ENCODE measurements at places on chromosomes 7 and 10.

DNA sequence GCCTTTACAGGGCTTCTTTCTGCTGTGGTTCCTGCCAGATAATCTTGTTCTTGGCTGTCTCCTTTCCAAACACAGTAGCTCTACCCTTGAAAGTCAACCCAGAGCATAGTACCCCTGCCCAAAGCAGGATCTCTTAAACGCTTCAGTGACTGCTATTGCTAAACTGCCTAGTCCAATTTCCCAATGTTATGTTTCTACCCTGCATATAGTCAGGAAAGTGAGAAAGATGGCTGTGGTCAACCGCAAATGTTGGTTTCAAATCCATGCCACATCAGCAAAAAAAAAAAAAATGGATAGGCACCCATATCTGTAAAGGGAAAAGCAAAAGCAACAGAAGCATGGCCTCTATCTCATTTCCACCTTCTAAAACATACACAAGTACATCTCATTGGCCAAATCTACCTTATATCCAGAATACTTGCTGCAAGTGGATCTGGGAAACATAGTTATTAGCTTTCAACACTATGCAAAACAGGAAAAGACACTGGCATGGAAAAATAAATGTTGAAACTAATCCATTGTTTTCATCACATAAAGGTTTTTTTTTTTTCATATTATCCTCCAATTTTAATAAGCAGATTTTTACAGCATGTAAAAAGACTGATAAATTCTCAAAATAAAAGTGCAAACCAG lies 59.8 kb downstream of the DNAJC1 start:
- DNase-seq = no peak

DNA sequence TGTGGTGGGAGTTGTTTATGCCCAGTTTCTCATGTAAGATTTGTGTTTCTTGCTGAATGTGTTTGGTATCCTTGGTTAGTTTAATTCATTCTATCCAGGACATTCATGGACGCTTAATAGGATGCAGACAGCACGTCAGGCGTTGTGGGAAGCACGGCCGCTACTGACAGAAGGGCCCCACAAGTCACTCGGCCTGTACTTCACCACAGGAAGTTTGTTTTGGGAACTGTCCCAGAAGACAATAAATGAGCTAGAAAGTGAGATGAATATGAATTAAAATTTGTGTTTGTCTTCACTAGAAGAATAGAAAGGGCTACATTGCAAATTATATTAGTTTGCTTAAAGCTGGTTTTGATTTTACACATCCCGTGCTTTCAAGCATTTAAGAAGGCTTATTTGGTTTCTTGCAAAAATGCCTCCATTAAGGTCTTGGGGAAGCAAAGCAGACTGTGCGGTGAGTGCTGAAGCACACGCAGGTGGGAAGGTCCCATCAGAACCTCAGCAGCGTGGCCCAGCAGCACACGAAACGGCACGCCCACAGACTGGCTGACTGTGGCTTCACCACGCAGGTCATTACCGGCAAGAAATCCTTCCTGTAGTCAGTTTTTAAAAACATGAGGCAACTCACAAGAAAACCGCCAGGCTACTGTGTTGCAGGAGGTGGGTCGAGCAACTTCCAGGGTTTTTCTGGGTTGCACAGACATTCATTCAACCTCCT lies 74.1 kb downstream of the VIPR2 start:
- no peak for DNase-seq

GRCh38 chr10:34374356-34375045 lies 440.6 kb downstream of the PARD3 start:
- DNase-seq = no peak

- DNase-seq = no peak
Measured at GRCh38 chr7:45430397-45430796, 143.8 kb upstream of the ADCY1 start.

- DNase-seq = peak; percentile 65
Measured at GRCh38 chr10:29734962-29735627, 100.3 kb upstream of the SVIL start.

DNA sequence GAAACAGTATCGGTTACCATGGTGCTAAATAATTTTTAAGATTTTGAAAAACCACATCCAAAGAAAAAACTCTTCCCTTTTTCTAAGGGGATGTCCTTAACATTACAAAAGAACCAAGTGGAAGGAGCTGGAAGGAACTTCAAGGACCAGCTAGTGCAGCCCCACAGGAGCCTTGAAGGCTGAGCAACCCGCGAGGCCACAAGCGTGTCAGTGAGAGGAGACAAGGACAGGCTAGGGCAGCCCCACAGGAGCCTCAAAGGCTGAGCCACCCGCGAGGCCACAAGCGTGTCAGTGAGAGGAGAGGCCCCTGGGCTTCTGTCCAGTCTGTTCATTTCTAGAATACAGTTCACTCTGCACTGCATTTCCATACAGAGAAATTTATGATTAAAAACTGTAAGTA lies 80.1 kb upstream of the ATP6V0A4 start:
- no peak for DNase-seq

GRCh38 chr10:11036424-11037011 lies 18.8 kb downstream of the CELF2 start:
- DNase-seq = no peak

- no peak for DNase-seq
Measured at GRCh38 chr7:155017834-155018233, 14.9 kb upstream of the PAXIP1 start.

DNA sequence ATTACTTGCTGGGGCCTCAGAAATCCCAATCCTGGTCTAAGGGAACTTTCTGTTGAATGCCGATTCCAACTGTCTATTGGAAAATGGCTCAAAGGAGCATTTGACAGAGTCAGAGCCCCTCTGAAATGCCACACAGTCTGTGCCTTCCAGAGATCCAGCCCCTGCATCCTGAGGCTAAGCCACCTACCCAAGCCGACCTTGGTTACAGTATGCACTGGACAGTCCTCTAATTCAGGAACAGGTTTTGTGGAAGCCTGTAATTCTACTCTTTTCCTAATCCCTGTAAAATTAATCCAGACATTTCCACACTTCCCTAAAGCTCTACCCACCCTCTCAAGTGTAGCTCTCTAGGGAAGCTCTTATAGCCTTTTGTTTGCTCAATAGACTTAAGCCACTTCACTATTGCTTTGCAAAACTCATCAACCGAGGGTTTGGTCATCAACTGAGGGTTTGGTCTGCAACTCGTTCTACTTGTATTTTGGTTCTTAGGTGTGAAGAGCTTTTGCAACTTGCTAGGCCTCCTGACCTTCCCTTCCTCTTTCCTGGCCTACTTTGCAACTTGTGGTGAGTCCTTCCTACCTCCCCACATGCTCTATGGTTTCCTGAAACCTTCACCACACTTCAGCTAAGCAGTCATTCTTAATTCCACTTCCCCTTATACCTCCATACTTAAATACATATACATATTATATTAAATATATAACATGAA lies 364.8 kb downstream of the SFMBT2 start:
- DNase-seq = no peak

GRCh38 chr7:114937446-114937845 lies 15.6 kb downstream of the MDFIC start:
- no peak for DNase-seq

DNA sequence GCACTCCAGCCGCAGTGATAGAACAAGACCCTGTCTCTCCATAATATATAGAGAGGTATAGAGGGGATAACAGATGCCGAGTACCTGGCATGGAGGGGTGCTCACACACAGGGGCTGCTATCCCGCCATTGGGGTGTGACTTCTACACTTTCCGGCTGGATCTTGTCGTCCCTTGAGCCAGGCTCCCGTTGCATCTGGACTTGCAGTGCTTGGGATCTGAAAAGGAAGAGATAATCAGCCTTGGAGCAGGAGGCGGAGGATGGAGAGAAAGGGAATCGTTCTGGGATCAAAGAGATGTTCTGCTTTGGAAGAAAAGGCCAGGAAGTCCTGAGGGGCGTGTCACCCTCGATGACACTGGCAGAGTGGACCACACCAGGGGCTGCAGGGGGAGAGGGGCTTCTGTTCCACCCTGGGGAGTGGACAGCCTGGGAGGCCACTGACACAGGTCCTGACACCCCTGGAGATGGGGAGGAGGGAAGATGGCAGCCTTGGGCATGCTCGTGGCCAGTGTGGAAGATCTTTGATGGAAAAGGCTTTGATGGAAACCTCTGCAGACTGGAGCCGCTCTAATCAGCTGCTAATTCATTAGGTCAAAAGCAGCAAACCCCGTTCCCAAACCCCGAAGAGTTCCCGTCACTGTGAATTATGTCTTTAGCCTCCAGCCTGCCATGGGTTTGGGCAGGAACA lies 85.1 kb downstream of the CARD11 start:
- DNase-seq = no peak

GRCh38 chr7:20440472-20441105 lies 109.9 kb downstream of the ITGB8 start:
- no peak for DNase-seq

DNA sequence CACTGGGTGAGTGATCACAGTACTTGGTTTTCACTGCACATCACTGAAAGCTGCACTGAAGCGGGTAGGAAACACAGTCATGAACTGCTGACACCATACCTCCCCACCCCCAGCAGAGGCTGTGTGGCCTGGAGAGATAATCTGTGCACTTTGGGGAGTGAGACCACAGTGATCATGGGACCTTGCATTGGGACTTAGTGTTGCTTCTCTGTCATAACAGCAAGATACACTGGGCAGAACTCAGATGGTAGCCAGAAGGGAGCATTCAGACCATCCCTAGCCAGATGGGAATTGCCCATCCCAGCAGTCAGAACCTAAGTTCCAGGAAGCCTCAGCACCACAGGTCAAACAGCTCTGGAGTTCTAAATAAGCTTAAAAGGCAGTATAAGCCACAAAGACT lies 346.4 kb upstream of the TMEM229A start:
- no peak for DNase-seq

DNA sequence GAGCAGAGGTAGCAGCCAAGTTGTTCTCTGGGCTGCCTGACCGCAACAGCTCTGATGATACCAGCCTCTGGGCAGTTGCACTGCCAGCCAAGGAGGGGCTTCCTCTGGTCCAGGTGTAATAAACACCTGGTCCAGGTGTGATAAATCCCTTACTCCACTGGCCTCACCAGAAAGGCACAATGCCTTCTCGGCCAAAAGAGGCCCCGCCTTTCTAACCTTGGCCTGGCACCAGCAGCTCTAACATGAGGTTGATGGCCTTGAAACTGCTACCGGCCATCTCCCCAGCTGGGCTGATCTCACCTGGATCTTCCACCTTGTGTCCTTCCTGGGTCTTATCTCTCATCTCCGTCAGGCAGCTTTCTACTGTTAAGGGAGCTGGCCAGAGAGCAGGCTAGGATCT lies 45.5 kb upstream of the PDZD8 start:
- no peak for DNase-seq

GRCh38 chr7:88331322-88331721 lies 24.6 kb upstream of the STEAP4 start:
- DNase-seq = no peak

Measured in 8988T (cell line).